ENCODE measurements at places on chromosomes 5 and 9.

DNA sequence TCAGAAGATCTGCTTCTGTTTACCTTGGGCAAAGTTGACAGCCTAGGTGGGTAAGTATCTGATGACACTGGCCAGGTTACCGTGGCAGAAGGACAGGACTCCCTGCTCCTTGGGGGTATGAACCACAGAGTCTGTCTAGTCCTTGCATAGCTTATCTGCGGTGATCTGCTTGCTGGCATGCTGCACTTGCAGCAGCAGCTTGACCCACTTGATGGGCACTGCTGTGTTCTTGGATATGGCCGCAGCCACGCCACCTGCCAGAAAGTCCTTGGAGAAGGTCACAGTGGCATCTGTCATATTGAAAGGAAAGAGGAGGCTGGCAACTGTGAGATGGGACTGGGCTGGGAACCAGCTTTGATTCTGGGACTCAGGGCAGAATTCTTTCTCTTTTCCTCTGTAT lies 35.9 kb upstream of the POC5 start:
- peak; percentile 60 for DNase-seq

GRCh38 chr9:90044263-90044662 lies 439.5 kb downstream of the GADD45G start:
- no peak for DNase-seq

DNA sequence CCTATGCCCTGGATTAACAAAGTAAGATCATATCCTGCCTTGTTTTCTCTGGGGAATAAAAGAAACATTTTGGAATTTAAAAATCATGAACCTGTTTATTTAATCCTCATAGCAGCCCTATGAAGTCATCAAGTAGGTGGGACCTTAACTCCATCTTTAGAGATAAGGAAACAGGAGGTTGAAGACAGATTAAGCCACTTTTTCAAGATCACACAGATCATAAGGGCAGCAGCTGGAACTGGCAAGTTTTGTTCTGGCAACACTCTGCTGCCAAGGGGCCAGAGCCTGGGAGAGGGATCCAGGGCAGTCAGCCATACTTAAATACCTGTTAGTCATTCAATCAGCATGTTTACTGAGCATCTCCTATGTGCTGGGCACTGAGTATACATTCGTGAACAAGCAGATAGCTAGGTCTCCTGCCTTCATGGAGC lies 63.7 kb downstream of the SLC1A1 start:
- no peak for DNase-seq

GRCh38 chr9:125085703-125086477 lies 57.4 kb downstream of the SCAI start:
- no peak for DNase-seq

DNA sequence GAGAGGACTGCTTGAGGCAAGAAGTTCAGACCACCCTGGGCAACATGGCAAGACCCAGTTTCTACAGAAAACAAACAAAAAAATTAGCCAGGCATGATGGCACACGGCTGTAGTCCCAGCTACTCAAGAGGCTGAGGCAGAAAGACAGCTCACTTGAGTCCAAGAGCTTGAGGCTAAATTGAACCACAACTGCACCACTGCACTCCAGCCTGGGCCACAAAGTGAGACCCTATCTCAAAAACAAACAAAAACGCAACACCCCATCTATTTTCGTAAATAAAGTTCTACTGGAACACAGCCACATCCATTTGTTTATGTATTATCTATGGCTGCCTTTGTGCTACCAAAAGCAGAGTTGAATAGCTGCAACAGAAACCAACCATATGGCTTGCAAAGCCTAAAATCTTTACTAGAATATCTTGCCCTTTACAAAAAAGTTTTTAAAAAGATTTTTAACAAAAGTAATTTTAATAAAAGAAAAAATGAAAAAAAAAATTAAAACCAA lies 67.5 kb downstream of the SETX start:
- DNase-seq = no peak

DNA sequence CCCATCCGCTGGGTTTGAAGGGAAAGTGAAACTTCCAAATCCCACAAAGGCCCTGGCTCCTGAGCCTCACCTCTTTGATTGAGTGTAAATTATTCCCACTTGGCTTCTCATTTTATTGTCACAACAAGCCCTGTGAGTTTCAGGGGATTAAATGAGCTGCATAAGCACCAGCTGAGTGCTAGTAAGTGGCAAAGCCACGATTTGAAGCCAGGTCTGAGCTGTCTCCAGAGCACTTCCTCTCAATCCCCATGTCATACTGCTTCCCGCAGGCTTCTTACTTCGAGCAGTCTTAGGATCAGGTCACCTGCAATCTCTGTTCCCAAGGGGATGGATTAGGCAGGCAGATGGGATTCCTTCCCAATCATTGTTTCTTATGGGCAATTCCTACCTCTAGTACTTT lies 18.0 kb downstream of the RPS14 start:
- DNase-seq = peak; percentile 89

DNA sequence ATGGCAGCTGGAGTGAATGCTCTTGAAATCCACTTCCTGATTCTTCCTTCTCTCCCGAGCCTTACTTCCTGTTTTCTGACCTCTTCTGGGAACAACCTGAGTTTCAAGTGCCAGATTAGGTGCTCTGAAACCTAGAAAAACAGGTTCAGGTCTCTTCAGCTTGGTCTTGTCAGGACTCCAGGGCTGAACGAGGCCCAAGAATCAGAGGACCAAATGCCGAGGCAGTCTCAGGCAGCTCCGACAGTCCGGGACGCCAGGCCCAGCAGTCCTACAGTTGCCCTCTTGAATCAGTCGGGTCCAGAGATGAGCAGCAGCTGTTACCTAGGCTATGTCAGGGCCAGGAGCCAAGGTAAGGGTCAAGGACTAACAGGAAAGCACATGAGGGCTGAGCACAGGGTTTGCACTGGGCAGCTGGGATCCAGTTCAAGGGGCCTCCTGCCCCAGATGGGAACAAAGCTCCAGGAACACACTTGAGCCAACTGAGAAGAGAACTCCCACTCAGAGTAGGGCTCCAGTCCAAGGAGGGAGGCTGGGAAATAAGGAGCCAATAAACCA lies 38.3 kb upstream of the ADRA1B start:
- DNase-seq = peak; percentile 6

GRCh38 chr5:54894957-54895815 lies 90.2 kb downstream of the ESM1 start:
- no peak for DNase-seq

DNA sequence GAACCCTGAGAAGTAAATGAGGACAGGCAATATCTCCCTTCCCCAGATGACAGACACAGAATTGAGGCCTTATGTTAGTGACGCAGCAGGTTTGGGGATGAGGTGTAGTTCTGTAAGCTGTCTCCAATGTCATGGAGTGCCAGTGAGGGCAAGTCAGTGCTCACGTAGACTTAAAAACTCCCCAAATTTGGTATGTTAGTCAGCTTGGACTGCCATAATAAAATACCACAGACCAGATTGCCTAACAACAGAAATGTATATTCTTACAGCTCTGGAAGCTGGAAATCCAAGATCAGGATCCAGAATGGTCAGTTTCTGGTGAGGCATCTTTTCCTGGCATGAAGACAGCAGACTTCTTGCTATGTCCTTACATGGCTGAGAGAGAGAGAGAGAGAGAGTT lies 14.9 kb downstream of the FOXI1 start:
- no peak for DNase-seq

DNA sequence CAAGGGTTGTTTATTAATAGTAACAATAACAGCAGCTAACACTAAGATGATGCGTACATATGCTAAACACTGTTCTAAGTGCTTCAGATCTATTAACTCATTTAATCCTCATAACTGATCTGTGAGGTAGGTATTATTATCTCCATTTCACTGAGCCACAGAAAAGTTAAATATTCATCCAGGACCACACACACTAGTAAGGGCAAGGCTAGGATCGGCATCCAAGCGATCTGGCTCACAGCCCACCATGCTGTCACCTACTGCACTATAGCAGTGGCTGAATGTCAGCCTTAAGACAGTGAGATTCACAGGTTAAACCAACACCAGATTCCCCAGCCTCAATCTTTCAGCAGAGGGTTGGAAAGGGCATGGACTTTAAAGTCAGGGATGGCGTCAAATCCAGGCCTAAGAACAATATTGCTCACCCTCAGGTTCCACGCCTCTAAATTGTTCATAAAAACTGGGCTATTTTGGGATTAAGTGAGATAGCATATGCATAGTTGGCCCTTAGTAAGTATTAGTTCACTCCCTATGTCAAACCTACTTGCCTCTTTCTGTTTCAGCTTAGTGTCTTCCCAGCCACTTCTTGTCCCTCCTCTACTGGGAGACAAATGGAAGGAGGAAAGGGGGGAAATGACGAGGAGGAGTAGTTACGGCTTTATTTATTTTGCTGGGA lies 150.8 kb downstream of the MAPKAP1 start:
- no peak for DNase-seq

GRCh38 chr9:78314953-78315870 lies 18.3 kb downstream of the PSAT1 start:
- no peak for DNase-seq

DNA sequence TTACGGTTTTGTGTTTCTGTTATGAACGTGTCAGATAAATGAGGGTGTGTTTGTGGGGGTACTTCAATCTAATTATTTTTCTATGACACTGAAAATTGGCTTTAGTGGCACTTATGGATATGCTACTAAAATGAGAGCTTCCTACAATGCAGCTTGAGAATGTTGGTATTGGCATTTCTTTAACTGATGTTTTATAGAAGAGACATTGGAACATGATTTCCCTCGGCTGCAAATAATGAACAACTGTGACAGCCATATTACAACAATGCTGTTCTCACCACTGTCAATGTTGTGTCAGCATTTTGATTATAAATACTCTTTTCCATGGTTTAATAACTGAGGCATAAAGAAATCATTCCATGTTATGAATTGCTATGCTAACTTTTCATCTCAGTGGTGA lies 279.4 kb downstream of the KDM4C start:
- DNase-seq = no peak

DNA sequence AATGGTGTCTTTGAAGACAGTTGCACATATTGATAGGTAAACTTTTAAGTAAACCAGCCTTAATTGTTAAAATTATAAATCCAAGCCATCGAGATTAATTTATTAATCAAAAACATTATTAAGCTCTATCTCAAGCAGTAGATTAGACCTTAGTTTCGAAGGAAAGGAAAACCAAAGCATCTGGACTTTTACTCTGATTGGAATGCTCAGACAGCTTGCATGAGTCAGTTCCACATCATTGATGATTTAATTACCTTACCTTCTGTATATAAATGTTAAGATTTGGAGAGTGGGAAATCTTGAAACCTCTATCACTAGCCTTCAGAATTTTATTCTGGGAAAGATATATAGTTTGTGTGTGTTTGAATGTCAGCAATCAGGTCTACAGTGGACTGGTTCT lies 23.9 kb downstream of the DCP2 start:
- no peak for DNase-seq

- no peak for DNase-seq
Observed at GRCh38 chr5:132677191-132677590, 3.4 kb downstream of the IL4 start.

- no peak for DNase-seq
Observed at GRCh38 chr9:76419782-76420380, 25.7 kb upstream of the RFK start.

- DNase-seq = no peak
Observed at GRCh38 chr5:53549792-53550191, 10.6 kb upstream of the NDUFS4 start.

GRCh38 chr9:4933177-4933576 lies 51.9 kb upstream of the JAK2 start:
- no peak for DNase-seq

- peak; percentile 20 for DNase-seq
Observed at GRCh38 chr5:149005077-149005892, 57.6 kb downstream of the SH3TC2 start.

GRCh38 chr9:134320126-134320867 lies 6.0 kb upstream of the RXRA start:
- no peak for DNase-seq

GRCh38 chr5:107047048-107047447 lies 623.7 kb downstream of the EFNA5 start:
- no peak for DNase-seq

DNA sequence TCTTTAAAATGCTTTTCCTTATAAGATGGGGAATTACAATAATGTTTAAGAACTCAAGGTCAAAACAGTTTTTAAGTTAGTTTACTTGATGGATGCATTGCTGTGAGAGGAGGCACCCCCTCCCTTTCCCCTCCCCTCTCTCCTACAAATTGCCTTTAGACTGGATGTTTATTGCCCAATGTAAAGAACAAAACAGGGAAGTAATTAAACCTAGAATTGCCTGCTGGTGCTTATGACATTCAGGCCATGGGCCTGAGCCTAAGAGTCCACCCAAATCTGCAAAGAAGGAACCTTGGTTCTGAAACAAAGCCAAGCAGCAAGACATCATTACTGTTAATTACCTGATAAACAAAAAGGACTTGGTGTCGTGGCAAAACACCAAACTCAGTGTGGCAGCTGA lies 630.3 kb downstream of the ISL1 start:
- no peak for DNase-seq

- no peak for DNase-seq
Observed at GRCh38 chr9:111966124-111966723, 69.6 kb downstream of the UGCG start.

GRCh38 chr5:14364096-14364495 lies 217.5 kb upstream of the OTULINL start:
- no peak for DNase-seq

DNA sequence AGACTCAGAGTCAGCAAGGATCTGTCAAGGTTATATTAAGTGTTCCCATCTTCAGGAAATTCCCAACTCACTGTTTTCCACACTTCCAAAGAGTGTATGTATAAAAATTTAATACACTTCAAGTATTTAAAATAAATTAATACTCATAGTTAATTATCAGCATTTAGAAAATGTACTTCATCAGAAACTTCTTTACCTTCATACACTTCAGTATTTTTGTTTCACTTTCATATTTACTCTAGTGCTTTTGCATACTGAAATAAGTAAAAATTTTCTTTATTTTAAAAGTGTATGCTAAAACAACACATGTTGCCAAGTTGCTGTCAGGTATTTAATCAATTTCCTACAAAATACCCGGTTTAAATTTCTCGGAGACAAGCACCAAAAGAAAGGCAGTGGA lies 16.5 kb downstream of the RICTOR start:
- DNase-seq = no peak

- DNase-seq = peak; percentile 14
Observed at GRCh38 chr5:19172926-19173470, 815.0 kb downstream of the CDH18 start.

DNA sequence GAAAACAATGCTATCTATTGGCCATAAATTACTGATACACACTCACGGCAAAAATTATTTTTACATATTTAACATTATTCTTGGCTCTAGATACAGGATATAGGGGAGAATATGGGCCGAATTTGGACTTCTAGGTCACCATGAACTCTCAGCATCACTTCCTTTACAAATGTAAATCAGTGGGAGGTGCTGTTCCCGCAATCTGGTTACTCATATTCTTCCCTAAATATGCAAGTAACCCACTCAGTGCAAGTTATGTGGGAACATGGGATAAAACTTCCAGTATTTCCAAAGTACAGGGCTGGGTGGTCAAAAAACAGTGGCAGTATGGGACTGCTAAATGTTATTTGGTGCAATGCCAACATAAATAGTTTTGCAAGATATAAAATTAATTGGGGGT lies 145.6 kb downstream of the PPP2R2B start:
- DNase-seq = no peak

- DNase-seq = peak; percentile 99
Observed at GRCh38 chr9:134895908-134896833, 15.6 kb downstream of the FCN2 start.

Measured in NCI-H524 treated with DMSO at 0.1 percent for 48 hours (cell line).